ENCODE measurements at places on chromosomes 5 and 9.

DNA sequence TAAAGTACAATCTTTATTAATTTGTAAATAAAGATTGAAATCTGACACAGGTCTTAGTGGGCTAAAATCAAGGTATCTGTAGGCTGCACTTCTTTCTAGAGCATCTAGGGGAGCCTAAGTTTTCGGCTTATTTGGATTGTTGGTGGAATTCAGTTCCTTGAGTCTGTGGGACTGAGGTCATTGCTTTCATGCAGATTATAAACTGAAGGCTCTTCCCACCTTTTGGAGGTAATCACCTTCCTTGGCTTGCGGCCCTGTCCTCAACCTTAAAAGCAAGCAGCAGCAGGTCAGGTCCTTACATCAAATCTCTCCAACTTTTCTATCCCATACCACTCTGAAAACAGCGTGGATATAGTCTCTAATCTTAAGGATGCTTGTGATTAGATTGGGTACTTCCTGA is 25.9 kb downstream of the MAT2B start:
- DNase-seq = no peak

DNA sequence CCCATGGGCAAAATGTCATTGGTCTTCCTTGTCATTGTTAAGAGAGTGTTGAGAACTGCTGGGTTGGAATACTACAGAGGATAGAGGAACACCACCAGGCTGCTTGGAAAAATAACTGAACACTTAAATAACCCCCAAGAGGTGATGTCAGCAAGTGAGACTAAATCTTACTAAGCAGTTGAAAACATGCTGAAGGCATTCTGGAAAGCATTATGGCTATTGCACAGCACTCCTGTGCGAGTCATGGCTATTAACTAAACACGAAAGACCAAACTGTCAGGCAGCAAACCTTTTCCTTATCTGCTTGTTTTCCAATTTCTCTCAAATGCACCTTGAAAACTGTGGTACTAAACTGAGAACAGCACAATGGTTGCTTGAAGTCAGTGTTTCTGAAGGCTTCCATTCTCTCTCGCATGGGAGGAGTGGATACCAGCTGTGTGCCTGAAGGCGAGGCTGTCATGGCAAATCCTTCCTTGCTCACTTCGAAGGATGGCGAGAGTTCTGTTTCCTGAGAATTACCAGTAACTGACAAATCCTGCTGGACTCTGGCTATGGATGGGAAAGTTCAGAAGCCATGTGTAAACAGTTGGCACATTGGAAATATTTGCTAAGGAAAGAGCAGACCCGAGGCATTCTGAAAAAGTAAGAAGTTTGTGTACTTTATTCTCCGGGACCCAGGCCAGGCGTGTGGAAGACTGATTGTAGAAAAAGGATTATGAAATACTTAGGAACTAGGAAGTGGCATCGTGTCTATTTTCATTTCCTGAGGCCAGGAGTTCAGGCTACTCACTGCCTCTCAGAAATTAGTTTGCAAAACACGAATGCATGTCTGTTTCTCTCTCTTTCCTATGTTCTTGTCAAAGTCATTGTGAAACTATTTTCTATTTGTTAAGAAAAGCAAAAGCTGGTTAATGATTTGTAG is 182.1 kb downstream of the DMRT2 start:
- no peak for DNase-seq

GRCh38 chr9:135951889-135952663 is 9.1 kb downstream of the UBAC1 start:
- DNase-seq = no peak

DNA sequence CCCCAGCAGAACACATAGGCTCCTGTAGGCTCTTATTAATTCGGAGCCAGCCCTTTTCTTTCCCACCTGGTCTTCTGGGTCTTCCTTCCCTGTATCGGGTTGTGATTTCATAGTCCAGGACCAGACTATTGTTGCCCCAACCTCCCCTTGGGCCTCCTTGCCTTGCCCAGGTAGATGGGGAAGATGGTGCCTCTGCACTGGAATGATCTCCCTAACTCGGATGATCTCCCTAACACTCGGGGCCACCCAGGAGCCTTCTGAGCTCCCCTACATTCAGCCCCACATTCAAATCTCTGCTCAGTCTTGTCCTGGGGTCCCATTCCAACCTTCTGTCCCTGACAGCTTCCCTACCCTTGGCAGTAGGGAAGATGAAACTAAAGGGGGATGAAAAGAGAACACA is 2.7 kb upstream of the IRF1 start:
- peak; percentile 54 for DNase-seq

GRCh38 chr9:79764374-79764773 is 192.6 kb downstream of the TLE4 start:
- DNase-seq = no peak

DNA sequence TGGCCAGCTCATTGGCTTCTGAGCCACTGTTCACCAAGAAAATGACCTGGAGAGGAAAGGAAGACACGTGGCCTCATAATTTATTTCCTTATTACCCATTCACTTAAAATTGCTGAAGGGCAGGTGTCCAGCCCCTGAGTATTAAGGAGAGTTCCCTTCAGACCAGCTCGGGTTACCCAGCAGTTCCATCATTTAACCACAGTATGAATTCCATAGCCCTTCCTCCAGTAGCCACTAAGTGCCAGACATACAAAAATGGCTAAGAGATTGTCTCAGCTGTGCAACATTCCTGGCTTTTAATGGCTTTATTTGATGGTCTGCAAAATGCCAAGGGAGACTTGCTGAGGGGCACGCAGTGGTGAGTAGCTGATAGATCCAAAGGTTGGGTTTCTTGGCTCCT is 12.5 kb downstream of the AGXT2 start:
- DNase-seq = no peak

DNA sequence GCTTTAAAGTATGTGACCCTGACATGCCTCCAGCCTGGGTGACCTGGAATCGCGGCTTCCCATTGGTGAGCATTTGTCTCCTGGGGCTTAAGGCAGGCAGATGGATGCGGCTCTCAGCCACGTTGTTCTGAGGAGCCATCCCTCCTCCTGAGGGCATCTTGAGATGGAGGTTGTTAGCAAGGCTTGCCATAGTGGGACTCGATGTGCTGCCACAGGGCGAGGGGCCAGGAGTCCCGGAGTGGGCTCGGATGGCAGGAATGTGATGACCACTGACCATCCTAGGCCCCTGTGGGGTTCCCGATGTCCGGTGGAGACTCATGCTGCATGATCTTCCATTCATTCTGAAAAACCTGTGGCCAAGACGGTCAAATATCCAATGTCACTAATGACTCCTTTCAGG is 13.8 kb downstream of the GLIS3 start:
- no peak for DNase-seq

GRCh38 chr9:84258371-84258770 is 82.2 kb downstream of the SLC28A3 start:
- no peak for DNase-seq

DNA sequence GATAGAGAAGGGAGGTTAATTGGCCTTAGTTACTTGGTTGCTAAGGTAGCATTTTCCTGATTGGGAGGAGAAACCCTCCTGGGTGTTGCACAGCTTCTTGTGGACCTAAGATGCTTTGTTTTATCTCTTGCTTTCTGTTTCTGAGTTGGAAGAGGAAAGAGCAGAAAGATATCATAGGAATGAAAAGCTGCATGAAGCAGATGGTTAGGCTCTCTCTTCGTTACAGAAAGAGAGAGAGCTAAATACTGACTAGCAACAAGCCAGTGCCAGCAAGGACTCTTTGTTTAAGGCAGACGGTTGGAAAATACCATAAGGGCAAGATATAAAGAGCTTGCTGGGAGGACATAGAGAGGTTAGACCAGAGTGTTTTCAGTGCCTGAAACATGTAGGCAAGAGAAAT is 103.1 kb downstream of the ATG10 start:
- DNase-seq = no peak

GRCh38 chr9:86944796-86945727 is 2.2 kb downstream of the GAS1 start:
- peak; percentile 51 for DNase-seq

DNA sequence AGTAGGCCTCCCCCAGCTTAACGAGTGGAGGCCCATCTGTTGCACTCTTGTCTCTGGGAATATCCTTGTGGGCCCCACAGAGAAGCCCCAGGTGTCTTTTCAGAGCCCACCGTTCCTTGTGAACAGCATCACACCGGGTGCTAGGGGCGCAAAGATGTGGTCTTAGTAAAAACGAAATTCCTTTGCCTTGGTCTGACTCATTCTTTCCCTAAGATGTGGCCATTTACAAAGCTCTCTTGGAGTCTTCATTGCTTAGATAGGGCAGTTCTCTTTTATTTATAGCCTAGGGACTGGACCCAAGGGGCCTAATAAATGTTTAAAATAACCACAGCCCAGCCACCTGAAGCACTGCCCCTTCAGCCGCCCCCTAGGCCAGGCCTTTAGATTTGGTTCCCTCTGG is 52.8 kb upstream of the RPL26L1 start:
- no peak for DNase-seq

- no peak for DNase-seq
Observed at GRCh38 chr9:127380479-127380878, 16.5 kb upstream of the SLC2A8 start.

- no peak for DNase-seq
Observed at GRCh38 chr9:2691626-2692025, 25.7 kb upstream of the KCNV2 start.

DNA sequence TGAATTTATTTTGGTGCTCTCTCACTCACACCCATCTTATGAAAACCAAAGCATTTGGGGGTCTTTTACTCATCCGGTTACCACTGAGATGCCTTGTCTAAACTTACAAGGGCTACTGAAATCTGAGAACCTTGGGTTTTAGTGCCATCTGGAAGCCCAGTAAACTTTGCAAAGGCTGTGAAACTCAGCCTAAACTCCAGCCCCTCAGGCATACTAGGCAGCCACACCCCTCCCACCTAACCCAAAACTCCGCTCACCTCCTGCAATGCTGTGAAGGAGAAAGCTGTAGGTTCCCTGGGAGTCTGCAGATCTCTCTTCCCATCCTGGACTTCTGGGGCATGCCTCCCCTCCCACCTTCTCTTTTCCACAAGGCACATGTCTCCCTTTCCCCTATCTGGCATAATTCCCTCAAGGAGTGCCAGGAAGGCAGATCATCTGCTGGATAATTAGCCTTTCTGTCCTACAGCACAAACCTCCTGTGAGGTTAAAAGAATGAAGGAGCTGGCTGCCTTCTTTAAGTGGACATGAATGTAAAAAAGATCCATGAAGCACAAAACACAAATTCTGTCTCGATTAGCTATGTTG is 71.5 kb upstream of the ANXA1 start:
- no peak for DNase-seq

DNA sequence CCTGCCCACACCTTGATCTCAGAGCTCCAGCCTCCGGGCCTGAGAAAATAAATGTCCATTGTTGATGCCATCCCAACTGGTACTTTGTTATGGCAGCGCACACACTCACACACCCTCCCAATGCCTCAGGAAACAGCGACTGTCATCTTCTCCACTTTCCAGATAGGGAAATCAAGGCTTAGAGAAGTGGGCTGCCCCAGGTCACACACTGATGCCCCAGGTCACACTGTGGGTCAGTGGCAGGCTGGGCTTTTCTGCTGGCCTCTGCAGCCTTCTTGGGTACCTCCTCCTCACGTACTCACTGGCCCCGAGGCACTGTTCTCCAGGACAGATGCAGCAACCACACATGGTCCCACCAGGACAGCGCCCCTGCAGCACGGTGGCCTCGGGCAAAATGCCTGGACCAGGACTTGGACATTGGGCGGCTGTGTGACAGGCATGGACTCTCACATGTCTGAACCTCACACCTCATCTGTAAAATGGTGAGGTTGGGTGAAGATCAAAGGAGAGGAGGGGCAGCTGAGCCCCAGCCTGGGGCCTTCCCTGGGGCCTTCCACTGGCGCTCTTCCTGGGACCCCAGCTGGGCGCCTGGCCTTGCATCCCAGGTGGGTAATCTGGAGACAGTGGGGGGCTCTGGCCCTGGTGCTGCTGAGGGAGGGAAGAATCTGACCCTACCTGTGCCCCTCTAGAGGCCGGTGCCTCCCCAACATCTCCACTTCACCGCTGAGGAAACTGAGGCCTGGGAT is 156.0 kb downstream of the COL23A1 start:
- DNase-seq = peak; percentile 40

GRCh38 chr9:112094948-112095681 is 80.0 kb downstream of the SUSD1 start:
- DNase-seq = no peak

DNA sequence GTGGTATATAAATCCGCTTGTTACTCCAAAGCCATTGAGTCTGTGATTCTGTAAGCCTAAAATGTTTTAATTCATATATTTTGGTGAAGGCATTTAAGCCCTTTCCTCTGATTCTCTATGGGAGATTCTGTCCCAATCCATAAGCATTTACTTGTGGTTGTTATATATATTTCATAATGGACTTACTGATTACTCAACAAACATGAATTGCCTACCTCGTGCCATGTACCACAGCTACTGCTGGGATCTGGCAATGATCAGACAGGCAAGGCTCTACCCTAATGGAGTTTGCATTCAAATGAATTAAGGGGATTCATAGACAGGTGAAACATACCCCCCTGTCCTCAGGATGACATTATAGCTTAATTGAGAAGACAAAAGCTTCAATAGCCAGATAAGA is 54.5 kb downstream of the C9orf152 start:
- DNase-seq = no peak

DNA sequence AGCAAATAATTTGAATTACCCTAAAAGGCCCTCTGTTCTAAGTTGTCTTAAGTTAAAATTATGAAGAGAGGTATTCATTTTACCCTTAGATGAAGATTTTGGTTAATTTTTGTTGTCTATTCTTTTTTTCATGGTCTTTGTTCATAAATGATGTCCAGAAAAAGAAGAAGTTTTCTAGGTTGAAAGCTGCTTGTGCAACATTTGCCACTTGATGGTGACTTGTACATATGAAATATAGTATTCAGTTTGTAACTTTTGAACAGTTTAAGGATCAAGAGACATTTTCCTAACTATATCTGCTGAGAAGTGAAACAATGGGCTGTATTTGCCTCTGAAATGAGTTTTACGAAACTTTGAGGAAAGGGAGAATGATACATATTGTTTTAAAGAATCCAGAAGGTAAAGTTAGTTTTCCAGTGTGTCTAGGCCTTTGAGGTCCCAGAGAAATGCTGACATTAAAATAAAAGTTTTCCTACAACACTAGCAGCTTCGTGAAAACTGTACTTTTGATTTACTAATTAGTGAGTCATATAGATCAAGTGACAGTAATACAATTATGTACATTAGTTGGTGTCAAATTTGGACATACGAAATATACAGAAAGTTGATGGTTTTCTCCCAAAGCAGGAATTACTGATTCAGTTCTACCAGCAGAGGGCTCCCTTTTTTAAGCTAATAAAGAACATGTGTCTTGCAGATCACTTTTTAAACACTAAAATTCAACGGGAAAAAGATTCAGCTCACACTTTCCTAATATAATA is 70.5 kb downstream of the PIK3R1 start:
- no peak for DNase-seq

Measured in activated CD8-positive, alpha-beta memory T cell treated with anti-CD3 and anti-CD28 coated beads, Interleukin-2, amount 50 U/mL, for 48 hours (primary cell).